ENCODE measurements at places on chromosomes 4 and X. TPM values are rescaled to one million over a fixed set of nuclear protein-coding genes. Genes with fewer than 3 reads are reported as not detected.

DNA sequence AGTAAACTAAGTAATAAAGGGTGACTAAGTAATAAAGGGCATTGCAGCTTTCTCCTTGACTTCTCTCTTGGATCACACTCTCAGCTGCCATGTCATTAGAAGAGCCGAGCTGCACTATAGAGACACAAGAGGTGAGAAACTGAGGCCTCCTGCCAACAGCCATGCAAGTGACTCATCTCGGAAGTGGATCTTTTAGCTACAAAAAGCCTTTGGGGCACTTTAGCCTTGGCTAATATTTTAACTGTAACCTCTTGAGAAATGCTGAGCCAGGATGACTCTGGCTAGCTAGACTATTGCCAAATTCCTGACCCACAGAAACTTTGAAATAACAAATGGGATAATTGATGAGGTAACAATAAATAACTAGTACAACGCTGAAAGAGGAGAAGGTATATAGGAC is 1.5 kb upstream of the NEIL3 start:
- peak; percentile 53 for DNase-seq

DNA sequence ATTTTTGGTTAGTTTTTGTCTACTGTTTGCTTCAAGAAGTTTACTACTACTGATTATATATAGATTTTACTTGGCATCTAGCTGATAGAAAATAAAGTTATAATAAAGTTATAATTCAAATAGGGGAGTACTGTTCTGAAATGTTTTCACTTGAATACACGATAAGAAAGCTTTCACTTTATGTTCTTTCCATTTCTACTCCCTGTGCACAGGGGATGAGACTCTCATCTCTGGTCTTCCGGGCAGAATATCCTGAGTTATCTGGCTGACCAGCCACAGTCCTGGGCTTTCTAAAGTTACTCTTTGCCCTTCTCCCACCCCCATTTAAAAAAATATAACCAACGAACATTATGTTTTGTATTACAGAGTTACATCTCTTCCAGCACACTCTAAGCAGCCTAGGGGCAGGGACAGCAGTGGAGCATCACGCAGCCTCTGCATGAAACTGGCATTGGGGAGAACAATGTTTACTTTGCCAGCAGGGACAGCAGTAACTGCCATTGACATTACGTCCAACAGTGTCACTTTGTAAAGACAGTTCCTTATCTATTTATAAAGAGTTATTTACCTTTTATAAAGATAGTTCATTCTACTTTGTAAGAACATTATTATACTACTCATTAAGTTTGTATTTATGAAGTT is 64.3 kb downstream of the METTL14 start:
- DNase-seq = no peak

DNA sequence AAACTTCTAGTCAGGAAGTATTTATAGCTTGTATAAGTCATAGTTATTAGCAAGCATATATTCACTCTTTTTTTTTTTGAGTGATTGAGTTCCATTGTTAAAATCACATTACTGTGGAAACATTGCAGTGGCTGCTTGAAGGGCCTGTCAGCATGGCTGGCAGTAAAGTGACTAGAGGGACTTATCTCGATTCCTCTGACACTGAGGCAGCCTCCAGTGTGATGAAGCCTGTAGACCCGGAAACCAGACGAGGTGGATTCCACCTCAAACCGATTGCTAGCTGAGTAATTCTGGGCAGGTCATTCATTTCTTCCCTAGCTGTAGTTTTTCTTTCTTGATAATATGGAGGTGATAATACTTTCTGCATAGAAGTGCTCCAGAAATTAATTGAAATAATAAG is 4.7 kb downstream of the FAM149A start:
- no peak for DNase-seq

ANOS1 gene
- not detected for total RNA-seq

DNA sequence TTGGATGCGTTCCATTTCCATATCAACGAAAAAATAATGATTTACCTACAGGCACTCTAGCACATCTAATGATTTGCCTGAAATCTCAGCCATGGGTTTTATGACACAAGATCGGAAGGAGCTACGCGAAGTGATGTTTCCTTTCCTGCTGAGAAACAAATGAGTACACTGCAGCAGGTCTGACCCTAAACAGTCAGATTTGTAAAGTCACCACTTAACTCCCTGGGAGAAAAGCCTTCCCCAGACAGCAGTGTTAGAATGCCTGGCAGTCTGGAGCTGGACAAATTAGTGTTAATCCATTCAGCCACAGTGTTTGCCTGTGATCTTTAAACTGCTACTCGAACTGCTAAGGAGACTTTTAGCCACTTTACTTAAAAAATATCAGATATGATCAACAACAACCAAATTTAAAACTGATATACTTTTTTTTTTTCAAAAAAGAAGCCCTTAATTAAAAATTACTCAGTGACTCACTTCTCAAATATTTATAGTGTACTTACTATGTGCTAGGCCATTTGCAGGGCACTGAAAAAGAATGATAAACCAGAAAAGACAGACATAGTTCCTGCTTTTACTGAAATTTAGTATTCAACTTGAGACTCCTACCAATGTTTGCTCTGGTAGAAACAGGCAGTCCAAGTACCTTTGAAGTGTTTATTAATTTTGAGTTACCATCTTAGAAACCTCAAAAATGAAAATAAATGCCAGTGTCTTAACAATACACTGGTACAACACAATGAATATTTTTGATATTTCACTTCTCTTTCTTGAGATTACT is 104.5 kb downstream of the SHISA3 start:
- DNase-seq = no peak

DNA sequence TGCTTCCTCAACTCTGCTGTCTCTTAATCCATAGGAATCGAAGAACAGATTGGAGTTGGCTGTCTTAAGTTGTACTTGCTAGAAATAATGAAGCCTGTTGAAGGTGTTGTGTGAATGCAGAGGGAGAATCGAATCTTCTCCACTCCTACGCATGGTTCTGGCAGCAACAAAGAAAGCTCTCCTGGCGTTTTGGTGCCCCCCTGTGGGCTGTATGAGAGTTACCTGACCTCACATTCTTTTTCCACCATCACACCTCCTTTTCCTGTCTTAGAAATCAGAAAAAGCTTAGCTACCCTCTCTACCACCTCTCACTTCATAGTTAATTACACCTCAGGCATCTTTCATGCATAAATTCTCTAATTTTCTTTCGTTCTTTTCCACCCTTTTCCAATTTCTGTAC is 16.3 kb downstream of the KLF8 start:
- DNase-seq = peak; percentile 27

KCND1 gene
- total RNA-seq = 0.32 TPM

DNA sequence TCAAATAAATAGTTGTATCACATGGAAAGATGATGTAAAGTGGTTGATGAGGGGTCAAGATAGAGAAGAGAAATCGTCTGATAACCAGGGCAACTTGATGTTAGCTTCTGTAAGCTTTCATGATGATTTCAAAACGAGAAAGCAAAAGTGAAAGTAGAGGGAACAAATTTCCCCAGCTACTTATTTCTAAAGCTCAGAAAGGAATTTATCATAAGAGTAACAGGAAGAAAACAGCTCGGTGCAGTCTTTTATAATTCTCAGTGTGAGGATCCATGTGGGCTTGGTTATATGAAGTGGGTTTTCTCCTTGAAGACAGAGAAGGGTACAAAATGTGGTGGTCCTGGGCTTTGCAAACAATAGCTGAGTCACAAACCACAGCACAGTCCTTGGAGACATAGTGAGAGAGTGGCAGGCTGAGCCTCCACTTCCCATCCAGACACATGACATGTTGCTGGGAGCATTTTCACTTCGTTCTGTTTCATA is 32.1 kb upstream of the GLRA2 start:
- DNase-seq = peak; percentile 3

DNA sequence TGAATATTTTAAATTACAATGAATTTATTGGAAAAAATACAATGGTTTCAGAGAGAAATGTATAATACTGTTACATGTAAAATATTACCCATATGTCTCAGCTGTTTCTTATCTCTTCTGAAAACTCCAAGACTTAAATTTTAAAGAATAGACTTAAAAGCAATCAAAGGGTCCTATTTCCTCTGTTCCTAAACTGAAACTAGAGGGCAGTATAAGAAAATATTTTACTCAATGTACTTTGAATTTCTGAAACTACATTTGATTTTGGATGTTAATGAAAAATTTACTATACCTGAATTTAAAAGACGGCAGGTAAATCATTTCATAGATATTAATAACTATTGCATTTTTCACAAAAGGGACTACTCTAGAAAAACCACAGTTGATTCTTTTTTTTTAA is 200.2 kb downstream of the LRBA start:
- no peak for DNase-seq

USO1 gene
- 94.9 TPM for total RNA-seq

DNA sequence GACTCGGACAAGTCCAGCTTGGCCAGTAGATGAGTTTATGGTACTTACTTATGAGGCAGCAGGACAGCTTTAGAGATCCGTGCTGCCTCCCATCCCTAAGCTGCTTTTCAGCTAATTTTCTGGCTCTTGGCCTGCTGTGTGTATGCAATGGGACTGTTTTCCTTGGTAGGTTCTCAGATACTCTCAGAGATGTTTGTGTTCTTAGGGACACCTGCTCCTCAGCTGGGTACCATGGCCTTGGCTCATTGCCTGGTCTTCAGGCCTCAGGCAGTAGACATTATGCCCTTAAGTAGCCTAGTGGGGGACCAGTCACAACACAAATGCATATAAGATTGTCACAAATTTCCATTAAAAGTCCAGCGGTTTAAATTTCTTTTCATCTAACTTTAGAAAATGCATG is 688.0 kb downstream of the PCDH7 start:
- no peak for DNase-seq

- DNase-seq = no peak
Measured at GRCh38 chr4:181007751-181008150, 1235.5 kb upstream of the TENM3 start.
